ENCODE measurements at places on chromosomes 5 and 9.

DNA sequence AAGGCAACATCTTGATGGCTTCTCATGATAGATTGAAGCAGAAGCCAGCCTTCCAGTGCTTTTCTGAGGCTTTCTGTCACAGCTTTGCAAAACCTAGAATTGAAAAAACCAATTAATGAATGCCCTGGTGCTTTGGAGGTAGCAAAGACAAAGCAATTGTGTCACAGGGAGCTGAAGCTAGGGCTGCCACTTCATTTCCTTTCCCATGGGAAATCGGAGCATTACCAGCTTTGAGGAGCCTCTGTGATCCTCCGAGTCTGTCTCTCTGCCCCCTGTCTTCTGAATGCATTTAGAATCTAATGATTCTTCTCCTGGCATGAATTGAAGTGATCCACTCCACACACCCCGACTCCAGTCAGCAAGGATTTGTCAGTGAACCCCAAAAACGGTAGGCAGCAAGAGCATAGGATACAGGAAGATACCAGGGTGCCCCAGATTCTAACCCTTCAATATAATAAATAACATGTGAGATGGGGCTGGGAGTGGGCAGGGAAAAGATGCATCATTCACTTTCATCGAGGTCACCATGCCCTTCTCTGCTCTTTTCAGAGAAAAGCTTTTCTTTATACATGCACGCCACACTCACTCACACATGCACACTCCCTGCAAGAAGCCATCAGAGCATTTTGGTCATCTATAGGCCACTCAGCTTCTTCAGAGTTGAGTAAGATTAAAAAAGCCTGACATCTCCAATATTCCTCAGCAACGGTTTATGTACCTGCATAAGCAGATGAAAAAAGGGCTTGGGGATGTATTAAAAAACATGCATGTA is 247.7 kb upstream of the ZNF462 start:
- no peak for DNase-seq

GRCh38 chr5:33324667-33325307 is 116.0 kb upstream of the TARS1 start:
- no peak for DNase-seq

DNA sequence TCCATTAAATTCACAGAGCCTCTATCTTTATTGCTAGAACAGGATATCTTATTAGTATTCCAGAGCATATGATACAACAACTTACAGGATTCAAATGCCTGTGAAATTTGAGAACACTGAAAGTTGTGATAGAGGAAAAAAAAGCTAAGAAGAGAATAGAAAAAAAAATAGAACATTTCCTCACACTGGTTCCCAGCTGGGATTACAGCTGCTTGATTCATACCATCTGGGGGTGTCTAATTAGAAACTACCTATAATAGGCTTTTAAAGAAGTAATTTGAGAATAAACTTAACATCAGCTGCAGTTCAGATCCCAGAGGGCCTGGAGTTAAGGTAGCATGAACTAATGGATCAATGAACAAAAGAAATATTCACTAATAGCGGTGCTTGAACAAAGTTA is 922.0 kb downstream of the CDH12 start:
- DNase-seq, result no peak

- no peak for DNase-seq
These were observed 172.1 kb downstream of the ENC1 start for GRCh38 chr5:74468421-74468820.

- no peak for DNase-seq
These were observed 2.5 kb downstream of the MGAT1 start for GRCh38 chr5:180799902-180800801.

DNA sequence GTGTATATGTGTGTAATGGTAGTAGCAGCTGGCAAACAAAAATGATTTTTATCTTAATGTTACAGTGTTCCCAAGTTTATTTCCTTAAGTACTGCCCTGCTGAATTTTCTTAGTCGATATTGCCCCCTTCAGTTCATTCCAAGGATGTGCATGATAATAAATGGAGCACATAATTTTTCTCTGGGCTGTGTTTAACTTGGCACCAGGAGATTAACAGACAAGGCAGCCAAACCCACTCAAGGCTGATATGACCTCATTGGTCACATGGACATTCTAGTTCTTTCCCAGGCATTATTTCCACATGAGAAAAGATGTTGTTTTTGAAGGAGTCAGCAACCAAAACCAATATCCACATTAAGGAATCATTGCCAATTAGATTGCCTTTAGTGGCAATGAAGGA is 61.8 kb downstream of the COX7C start:
- DNase-seq, result peak; percentile 2

GRCh38 chr9:28600226-28600625 is 1026.9 kb upstream of the C9orf72 start:
- DNase-seq, result no peak

GRCh38 chr5:157669701-157670097 is 1.6 kb upstream of the C5orf52 start:
- no peak for DNase-seq

DNA sequence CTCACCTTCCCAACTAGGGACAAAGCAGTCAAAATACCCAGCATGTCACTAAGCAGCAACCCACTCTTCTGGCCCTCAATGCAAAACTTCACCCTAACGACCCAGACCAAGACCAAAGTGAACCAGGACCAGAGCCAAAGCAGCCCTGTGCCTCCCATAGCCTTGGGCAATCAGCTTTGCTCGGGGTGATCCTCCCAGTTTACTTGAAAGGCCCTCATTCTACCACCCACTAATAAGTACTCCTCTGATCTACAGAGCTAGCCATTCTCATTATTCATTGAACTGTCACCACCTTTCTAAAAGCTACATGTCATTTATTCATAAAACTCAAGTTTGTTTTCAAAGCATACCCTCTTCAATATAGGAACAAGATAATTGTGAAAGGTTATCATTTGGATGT is 221.0 kb downstream of the FRMD3 start:
- no peak for DNase-seq

DNA sequence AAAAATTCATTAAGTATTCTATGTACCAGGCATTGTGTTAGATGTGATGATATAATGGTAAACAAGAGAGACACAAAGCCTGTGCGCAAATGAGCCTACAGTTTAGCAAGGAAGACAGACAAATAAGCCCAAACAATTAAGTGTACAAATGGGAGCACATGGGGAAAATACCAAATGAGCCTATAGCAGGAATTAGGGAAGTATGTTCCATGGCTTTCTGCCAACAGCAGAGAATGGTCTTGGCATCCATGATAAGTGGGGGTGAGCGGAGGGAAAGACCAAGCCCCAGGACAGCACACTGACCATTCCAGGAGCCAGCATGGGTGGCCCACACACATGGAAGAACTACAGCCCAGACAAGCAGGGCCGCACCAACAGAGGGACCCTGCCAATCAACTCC is 369.7 kb downstream of the DEPDC1B start:
- DNase-seq, result no peak

GRCh38 chr5:180074462-180074861 is 2.9 kb upstream of the RNF130 start:
- no peak for DNase-seq

GRCh38 chr5:3393122-3393919 is 202.3 kb upstream of the IRX1 start:
- no peak for DNase-seq

DNA sequence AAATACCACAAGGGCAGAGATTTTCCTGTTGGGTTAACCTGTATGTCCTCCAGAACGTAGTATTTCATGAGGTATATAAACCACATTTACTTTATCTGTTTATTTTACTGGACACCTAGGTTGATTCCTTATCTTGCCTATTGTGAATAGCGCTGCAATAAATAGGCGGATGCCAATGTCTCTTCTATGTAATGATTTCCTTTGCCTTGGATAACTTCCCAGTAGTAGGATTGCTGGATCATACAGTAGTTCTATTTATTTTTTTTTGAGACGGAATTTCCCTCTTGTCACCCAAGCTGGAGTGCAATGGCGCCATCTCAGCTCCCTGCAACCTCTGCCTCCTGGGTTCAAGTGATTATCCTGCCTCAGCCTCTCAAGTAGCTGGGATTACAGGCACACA is 15.6 kb upstream of the TUT7 start:
- no peak for DNase-seq

GRCh38 chr5:145903867-145904266 is 31.1 kb upstream of the GRXCR2 start:
- no peak for DNase-seq

GRCh38 chr9:82549174-82549821 is 513.6 kb downstream of the RASEF start:
- no peak for DNase-seq

GRCh38 chr5:175741556-175741955 is 83.7 kb downstream of the HRH2 start:
- DNase-seq, result no peak

DNA sequence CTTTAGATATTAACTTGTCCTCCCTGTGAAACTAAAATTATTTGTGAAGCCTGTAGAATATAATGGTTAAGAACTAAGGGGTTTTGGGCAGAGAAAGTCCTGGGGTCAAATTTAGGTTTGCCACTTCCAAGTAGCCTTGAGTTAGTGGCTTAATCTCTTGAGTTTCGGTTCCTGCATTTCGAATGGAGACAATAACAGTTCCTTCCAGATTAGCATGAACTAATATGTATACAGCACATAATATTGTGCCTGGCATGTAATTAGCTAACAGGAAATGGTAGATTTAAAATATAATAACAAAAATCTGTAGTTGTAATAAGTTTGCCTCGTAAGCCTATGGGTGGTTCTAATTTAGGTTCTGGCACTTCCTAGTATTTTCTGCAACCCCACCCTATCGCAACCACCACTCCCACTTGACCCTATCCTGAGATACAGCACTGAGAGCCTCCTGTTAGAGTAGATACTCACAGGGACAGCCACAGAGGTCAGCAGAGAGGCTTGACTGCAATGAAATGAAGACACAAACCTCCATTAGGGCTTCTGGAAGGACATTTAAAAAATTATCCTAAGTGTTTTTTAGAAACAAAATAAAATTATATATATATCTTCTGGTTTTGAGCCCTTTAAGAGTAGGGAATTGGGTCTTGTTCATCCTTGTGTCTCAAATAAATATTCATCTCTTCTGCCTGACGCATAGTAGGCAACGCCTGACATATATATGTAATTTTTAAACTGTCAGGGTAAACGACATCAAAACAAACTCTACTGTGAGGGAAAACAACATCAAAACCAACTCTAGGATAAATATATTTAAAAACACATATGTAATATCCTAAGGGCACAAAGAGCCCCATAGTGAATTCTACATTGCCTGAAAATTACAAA is 8.5 kb downstream of the SPINK9 start:
- DNase-seq, result no peak

GRCh38 chr5:64788156-64788555 is 19.4 kb downstream of the CWC27 start:
- DNase-seq, result no peak

DNA sequence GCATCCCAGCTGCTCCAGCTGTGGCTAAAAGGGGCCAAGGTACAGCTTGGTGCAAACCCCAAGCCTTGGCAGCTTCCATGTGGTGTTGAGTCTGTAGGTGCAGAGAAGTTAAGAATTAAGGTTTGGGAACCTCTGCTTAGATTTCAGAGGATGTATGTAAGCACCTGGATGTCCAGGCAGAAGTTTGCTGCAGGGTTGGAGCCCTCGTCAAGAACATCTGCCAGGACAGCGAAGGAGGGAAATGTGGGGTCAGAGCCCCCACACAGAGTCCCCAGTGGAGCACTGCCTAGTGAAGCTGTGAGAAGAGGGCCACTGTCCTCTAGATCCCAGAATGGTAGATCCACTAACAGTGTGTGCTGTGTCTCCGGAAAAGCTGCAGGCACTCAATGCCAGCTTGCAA is 236.2 kb upstream of the ADRA1B start:
- DNase-seq, result no peak

DNA sequence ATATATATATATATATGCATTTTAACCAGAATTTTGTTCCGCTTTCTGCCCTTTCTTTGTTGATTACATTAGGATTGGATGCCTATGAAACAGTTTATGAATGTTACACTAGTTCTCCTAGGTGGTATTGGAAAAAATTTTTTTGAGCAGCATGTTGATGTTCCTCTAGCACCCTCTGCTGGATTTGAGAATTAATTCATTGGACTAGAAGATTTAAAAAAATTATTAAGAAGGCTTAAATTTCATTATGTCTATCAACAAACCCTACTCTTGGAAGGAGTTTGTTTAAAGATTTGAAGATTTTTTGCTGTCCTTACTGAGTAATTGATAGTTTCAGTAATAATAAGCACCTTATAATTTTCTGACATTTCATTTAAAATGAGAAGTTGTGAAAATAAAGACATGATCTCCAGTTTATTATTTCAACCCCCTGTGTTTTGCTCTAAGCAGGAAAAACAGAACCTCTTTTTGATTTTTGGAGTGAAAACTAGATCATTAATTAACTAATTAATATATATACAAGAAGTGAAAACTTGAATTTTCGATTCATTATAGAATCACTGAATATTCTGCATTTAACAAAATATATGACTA is 89.6 kb downstream of the CCDC171 start:
- DNase-seq, result peak; percentile 11

- no peak for DNase-seq
These were observed 107.6 kb downstream of the PLCXD3 start for GRCh38 chr5:41402845-41403244.

DNA sequence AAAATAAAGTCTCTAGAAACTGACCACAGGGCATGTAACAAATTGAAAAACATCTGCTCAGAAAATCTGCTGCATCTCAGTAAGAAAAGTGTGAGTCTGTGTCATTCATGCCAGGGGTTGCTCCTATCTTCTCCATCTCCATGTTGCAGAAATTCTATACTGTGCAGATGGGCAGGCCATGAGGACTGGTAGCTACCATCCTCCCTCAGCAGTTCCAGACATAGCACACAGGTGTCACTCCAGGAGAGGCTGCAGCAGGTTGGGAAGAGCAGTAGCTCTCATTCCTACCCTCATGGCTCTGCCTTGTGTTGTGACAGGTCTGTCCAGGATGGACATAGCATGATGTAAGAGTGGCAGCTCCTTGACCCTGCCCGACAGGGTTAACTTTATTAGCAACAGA is 173.4 kb downstream of the NDUFS4 start:
- no peak for DNase-seq

DNA sequence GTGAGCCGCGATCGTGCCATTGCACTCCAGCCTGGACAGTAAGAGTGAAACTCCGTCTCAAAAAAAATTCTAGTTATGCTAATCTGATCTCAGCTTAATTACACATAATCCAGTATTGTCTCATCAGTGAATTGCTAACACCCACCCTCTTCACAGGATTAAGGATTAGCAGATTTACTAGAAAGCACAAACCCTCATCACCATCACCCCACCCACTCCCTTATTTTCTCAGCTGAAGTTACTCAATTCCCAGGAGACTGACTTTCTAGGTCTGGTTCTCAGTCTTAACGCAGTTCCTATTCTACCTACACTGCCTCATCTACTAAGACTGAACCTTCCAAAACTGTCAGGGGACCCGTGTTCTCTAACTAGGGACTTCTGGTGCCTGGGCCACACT is 9.0 kb downstream of the TOR1B start:
- DNase-seq, result no peak

- DNase-seq, result no peak
These were observed 279.6 kb downstream of the ARRDC3 start for GRCh38 chr5:91103353-91104061.

- no peak for DNase-seq
These were observed 29.2 kb upstream of the ARHGEF28 start for GRCh38 chr5:73596705-73597328.

DNA sequence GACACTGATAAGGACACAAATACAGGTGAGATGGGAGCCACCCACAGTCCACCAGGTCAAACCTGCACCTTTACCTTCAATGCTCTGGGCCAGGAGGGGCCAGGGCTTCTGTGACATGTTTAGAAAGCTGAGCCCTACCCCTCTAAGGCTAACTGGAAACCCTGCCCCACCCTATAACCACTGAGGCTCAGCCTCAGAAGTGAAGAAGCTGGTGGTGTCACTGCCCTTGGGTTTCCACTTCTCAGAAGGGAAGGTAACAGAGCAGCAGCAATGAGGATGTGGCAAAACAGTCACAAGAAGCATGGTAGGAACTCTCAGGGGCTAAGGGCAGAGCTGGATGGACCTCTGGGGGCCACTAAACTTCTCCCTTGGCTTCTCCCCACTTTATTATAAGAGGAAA is 6.0 kb downstream of the PDGFRB start:
- no peak for DNase-seq
